Bronchial epithelial cell (primary cell): ENCODE measurements at places on chromosomes 3 and 15.

GRCh38 chr15:88911766-88912118, 1.4 kb downstream of the MFGE8 start:
- DNase-seq, result peak; percentile 84

- DNase-seq, result no peak
Measured at GRCh38 chr15:58433597-58434333, 2.0 kb downstream of the LIPC start.

DNA sequence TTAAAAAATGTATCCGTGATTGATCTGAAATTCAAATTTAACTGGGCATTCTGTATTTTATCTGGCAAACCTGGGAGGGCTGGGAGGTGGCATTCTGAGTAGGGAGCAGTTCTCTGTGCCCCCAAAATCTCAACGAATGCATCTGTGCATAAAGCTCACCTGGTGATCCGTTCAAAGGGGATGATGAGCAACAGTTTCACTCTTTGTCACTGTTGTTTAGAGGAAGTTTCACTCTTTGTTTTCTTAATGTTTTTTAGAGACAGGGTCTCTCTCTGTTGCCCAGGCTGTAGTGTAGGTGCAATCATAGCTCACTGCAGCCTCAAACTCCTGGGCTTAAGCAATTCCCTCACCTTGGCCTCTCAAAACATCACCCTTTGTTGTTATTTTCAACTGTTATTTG, 186.7 kb downstream of the SSR3 start:
- no peak for DNase-seq

DNA sequence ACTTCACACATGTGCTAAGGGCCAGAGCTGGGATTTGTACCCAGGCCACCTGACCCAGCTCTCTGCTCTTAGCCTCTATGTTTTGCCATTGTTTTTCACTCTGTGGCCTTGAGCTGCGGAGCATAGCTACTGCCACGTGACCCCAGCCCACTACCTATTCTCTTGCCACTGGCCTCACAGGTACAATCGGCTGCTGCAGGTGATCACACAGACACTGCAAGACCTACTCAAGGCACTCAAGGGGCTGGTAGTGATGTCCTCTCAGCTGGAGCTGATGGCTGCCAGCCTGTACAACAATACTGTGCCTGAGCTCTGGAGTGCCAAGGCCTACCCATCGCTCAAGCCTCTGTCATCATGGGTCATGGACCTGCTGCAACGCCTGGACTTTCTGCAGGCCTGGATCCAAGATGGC, 46.2 kb downstream of the SEMA3G start:
- DNase-seq, result no peak

DNA sequence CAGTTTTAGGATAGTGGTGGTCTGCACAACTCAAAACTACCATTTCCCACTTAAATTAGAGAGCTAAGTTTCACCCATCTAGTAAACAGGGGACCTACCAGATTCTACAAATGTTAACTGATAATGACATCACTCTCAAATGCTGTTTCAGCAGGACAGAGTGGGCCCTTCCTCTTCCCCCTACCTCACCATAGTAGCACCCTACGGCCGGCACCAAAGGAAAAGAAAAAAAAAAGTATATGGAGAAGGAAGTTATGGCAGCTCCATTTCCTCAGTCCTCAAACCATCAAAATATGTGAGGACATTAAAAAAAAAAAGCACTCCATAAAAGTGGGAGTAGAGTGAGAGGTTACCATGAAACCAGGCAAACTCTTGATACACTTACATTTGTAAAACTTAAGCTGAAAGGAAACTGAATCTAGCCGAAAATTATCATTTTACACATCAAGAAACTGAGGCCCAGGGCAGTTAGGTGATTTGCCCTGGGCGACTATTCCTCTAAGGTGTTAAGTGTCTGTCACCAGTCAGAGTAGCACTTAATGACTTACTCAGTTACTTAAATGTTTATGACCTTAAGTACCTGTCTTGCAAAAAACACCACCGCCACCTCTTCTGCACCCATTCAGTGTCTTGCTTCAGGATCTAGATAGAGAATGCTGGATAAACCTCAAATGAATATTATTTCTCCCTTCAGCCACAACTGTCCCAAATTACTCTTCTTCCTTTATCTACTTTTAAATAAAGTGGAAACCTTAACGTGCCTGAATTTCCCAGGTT, 2.7 kb downstream of the MSL2 start:
- peak; percentile 43 for DNase-seq

- no peak for DNase-seq
Measured at GRCh38 chr15:23472033-23472432, 25.0 kb upstream of the GOLGA6L2 start.

DNA sequence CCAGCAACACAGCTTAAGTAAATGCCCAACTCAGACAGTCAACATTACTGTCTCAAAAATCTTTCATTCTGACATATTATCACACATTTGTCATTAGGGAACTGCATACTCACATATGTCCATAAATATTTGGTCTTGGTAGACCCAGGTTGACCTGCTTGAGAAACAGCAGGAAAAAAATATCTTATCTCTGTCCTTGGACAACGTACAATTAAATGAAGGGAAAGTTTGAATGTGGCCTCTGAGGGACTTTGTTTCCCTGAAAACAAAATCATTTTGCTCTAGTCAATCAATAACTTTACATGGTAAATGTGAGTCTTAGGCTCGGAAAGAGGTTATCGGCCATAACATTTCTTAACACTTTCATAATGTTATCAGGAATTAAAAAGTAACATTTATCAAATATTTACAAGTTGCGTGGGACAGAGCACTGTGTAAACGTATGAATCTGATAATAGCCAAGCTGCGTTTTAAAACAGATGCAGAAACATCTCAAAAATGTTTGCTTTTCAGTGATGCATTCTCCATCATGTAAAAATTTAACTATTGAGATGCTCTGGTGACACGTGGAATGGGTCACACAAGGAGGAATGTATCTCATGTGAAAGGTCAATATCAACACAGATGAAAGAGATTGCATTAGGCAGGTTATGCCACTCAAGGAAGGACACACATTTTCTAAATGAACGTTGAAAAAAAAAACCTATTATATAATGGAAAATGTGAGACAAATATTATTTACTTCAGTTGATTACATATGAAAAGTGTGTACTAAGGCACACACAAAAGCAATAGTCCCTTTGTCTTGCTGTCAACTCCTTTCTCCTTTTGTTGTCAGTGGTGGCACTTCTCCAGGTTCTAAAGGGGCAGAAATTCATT, 304.4 kb downstream of the WDR72 start:
- DNase-seq, result no peak

GRCh38 chr3:106820726-106821362, 556.4 kb upstream of the CCDC54 start:
- no peak for DNase-seq

DNA sequence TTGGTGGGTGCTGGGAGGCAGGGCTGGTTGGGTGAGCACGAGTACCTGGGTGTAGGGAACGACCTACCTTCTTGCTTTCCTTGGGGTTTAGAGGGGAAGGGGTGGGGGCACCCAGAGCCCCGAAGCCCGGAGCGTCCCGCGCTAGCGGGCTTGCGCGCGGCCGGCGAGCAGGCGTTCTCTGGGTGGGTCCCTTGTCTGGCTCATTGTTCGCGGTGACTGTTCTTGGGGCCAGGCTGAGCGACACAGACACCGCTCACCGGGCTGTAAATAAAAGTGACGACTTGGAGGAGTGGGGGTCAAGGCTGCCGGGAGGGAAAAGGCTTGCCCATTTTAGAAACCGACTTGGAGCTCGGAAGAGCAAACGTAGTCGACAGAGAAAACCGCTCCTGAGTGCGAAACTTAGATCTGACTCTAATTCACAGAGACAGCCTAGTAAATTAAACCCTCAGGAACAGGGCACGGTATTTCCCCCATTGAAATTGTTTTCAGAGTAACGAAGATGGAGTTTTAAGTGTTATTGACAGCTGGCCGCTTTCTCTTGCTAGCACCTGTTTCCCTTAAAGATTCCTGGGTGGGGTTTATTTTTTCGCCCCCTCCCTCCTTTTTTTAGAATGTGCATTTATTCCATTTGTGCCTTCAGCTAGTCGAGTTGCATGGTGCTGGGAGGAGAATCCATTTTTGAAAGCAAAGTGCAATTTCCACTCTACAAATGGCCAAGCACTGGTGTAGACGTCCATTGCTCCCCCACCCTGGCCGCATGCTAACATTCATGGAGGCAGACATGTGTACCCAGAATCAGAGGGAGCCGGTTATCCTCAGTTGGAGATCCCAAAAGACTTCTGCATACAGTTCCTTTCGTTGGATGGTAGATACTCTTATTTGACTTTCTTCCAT, 532.1 kb upstream of the SEMA6D start:
- no peak for DNase-seq

GRCh38 chr3:155944081-155944480, 73.6 kb downstream of the GMPS start:
- no peak for DNase-seq

- DNase-seq, result no peak
Measured at GRCh38 chr15:50261981-50262380, 3.5 kb downstream of the HDC start.

DNA sequence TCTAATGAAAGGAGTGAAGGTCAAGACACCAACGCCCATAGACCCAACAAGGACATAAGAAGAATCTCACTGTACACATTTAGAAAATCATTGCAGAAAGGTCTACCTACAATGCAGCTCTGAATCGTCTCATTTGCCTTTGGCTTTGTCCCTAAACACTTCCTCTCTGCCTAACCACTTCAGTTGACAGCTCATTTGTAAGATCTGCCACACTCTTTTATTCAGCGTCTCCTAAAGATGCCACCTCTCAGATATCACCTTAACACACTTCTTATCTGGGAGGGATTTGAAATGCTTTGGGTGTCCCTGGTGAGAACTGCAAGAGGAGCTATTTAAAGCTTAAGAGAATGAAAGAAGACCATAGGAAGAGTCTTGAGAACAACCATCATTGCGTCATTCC, 38.7 kb downstream of the RAB27A start:
- DNase-seq, result no peak

GRCh38 chr15:80141916-80142598, 10.7 kb upstream of the FAH start:
- no peak for DNase-seq

GRCh38 chr3:160608870-160609269, 43.5 kb upstream of the KPNA4 start:
- DNase-seq, result no peak

DNA sequence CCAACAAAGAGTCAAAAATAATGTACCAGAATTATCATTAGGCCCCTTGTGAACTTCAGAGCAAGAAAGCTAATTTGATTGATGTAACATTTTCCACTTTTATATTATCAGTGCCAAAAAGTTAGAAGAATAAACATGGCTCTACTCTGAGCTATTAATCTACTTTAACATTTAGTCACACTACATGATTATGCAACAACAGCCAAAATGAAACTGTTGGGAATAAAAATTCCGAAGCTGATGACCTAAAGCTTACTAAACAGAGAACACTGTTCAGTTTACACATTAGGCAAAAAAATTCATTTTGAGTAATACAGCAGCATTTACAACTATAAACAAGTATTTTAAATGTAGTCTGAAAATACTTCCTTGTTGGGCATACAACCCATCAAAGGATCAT, 1134.1 kb downstream of the EPHA3 start:
- DNase-seq, result peak; percentile 1

DNA sequence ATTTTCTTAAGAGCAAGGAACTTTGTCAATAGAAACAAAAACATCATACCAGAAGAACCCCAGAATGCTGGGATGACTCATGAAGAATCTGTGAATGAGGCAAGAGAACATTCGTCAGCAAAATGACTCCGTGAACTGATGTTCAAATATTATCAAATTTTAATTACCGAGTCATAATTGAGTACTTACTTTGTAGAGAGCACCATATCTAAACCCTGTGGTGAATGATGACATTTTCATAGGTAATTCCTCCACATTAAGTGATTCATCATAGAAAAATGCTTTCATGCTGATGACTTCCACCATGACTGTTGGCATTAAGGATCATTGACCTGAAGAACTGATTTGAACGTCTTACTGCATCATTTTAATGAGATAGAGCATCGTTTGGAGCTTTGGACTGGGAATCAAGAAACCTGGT, 56.3 kb downstream of the PPARG start:
- DNase-seq, result peak; percentile 93

GRCh38 chr3:41265823-41266273, 66.5 kb downstream of the CTNNB1 start:
- DNase-seq, result peak; percentile 53

- DNase-seq, result no peak
Measured at GRCh38 chr15:66241087-66241907, 12.3 kb downstream of the MEGF11 start.

GRCh38 chr3:159855599-159856346, 132.9 kb upstream of the IL12A start:
- no peak for DNase-seq

GRCh38 chr3:18030371-18030870, 288.0 kb upstream of the TBC1D5 start:
- no peak for DNase-seq

DNA sequence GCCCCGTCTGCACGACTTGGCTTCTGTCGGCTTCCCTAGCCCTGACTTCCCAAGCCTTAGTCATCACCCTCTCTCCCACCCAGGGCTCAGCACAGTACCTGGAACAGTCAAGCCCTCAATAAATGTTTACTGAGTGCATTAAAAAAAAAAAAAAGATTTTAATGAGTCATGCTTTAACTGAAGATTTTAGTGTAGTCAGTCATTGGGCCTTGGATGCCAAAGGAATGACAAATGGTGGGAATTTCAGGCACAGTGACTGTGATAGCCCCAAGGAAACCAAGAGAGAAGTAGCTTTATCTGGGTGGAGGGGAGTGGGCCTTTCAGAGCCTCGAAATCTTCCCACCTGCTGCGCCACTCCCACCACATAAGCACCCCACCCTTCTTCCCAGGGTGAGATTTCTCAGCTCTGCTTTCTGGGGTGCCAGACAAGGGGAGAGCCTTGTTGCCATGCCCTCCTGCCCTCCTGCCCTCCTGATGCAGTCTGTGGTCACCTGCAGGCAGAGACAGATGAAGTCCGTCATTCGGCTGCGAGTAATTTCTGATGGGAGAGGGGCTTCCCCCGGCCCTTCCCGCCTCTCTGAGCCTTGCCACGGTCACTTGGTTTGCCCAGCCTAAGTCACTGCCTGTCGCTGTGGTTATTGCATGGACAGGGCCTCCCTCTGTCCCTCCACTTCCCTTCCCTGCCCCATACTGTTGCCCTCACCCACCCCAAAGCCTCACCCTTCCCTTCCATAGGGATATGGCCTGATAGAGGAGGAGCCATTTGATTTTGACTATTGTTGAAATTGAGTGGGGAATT, 41.8 kb downstream of the SMAD3 start:
- DNase-seq, result peak; percentile 99
